Activated CD4-positive, CD25-positive, alpha-beta regulatory T cell treated with anti-CD3 and anti-CD28 coated beads, Interleukin-2, amount 50 U/mL, for 72 hours (primary cell): ENCODE measurements at places on chromosomes 6 and 20.

DNA sequence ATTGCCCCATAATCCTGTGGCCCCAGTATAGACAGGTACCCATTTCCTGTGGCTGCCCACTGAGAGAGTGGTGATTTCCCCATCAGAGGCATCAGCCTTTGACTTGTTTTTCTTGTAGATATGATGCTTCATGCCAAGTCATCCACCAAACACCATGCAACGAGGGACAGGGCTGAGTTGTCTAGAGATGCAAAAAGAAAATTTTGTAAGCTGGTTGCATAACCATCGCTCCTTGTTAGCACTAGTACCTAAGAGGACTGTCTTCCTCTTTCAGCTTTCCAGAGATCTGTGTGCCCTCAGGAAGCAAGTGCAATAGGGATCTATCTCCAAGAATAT, 166.8 kb downstream of the BCAS1 start:
- DNase-seq: no peak

DNA sequence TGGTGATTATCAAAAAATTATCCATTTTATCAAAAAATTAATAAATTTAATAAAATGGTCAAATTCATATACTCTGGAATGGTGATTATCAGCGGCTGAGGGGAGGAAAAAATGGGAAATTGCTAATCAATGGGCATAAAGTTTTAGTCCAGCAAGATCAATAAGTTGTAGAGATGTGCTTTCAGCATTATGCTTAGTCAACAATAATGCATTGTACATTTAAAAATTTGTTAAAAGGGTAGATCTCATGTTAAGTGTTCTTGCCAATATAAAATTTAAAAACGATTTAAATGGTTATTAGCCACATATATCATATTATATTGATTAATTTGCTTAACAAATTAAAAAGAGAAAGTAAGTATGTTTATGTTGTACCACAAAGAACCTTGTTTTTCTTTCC, 56.6 kb downstream of the HS3ST5 start:
- no peak for DNase-seq

DNA sequence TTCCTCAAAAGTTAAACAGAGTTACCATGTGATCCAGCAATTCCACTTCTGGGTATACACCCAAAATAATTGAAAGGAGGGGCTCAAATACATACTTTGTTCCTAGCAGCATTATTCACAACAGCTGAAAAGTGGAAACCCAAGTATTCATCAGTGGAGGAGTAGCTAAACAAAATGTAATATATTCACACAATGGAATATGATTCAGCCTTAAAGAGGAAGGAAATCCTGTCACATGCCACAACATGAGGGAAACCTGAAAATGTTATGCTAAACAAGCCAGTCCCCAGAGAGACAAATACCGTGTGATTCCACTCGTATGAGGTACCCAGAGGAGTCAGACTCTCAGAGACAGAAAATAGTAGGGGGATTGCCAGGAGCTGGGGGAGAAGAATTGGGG, 44.5 kb downstream of the PXDC1 start:
- no peak for DNase-seq

DNA sequence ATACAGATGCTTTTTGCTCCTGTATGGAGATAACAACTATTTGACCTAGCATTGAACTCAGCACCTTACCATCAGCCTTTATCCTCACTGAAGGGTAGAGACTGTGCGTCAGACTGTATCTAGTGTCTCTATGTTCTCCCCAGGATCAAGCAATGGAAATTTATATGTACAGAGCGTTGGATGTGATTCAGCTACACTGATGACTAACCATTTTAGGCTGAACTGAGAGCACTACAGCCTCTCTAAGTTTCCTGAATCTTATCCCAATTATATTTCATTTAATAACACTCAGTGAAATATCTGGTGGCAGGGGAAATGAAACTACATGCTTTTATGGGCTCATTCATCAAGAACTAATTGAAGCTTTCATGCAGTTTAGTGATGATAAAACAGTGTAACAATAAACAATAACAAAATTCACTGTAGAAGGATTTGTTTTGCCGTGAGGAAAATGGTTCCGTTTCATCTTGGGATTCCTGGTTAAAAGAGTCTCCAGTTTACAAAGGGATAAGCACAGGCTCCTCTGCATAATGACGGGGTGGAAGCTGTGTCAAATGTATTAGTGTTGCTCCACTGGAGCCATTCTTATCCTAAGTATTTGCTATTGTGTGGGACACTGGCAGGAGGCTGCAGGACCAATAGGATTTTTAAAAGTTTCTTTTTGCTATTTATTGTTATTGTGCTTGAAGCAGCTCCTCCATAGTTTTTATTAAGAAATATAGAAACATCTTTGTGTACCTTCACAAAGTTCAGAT, 567.6 kb upstream of the MMS22L start:
- DNase-seq: no peak

DNA sequence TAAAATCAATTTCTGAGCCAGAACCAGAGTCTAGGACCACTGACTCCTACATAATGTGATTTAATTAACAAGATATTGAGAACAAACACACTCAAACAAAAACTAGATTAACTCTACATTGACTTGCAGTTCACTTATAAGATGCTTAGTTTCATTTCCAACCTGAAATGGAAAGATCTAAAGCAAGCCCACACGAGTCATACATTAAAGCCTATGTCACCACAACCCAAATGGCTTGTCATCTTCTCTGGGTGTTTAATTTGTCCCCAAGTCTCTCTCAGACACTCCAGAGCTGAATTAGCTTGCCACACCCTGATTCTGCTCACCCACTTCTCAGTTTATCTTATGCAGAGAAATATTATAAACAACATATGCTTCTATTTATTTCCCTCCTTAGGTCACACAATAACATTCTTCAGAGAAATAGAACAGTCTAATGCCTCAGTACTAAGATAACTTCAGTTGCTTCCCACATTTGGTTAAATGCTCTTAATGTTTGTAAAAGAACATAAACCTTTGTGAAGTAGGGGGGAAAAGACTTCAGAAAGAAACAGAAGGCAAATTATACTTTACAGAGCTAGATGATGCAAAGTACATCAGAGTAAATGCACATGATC, 8.8 kb upstream of the FBXO30 start:
- no peak for DNase-seq

DNA sequence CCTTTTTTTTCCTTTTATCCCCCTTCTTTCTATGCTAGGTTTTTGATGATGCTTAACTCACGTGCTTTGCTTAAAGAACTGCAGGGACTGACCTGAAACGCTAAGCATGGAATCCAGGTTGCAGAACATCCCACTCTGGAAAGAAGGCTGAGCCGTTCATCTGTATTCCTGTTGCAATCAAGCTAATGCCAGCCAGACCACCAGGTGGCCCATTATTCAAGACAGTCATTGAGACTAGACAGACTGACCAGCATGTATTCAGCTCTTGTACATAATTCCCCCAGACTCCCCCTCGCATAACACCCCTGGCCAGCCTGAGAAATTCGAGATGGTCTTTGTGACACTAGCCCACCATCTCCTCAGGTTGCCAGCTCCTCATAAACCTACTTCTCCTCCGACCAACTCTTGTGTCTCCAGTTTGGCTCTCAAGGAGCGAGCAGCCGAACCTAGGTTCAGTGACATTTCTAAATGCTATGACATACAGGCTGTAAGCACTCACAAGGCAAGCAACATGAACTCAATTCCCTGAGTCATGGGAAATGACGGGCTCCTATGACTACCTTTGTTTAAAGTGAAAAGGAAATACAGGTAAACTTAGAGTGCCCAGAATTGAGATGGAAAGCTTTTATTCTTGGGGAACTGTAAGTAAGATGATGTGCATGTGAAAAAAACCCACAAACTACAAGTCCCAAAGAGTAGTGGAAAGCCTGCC, 309.3 kb upstream of the CDYL start:
- DNase-seq: no peak

DNA sequence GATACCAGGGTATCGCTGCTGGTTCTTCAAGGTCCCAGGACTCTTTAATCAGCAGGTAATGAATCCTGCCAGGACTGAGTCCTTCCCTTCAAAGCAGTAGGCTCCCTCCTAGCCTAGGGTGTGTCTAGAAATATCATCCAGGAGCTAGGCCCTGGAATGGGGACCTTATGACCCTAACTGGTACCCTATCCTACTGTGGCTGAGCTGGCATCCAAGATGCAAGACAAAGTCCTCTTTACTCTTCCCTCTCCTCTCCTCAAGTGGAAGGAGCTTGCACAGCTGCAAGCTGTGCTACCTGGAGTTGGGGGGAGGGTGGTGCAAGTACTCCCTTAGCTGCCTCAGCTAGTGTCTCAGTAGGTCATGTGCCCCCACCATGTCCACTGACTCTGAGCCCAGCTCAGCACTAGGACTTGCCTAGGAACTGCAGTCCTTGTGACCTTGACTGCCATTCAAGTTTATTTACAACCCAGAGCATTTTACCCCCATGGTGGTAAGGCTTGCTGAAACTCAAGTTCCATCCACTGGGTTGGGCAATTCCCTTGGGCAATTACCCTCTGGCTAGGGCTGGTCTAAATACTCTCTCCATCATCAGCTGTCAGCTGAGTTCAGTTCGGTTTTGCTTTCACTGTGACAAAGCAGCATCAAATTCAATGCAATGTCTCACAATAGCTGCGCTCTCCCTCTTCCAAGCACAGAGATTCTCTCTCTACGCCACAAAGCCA, 48.4 kb upstream of the TOP1 start:
- DNase-seq: no peak

DNA sequence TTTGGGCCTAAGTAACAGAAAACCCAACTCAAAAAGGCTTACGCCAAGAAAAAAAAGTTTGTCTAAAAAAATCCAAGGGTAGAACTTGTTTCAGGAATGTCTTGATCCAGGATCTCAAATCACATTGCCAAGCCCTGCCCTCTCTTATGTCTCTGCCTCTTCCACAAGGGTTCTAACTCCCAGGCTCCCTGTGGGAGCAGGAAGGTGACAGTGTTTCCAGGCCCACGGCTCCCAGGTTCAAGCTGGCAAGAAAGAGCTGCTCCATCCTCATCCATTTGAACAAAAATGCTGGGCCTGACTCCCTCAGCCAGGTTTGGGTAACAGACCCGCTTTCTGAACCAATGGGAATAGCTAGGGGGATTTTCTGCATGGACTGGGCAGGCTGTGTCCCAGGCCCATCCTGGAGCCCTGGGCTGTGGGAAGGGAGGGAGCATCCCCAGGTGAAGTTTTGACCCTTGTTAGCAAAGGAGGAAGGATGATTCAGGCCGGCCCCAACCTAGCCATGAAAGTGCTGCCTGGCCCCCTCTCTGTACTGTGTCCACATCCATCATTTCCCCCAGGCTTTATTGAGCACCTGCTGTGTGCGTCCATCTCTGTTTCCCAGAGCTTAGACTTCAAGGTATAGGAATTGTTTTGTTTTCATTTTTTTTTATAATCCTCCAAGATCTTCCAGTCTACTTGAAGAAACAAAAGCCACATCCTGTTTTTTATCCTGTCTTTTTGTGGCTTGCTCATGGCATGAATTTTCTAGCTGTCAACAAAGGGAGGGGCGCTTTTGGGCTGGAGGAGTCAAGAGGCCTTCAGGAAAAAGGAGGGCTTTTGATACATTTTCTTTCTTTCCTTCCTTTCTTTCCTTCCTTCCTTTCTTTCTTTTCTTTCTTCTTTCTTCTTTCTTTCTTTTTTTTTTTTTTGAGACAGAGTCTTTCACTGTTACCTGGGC, 159.8 kb downstream of the TFAP2C start:
- DNase-seq: no peak

- no peak for DNase-seq
These were observed 100.4 kb downstream of the CD83 start for GRCh38 chr6:14217728-14218518.

DNA sequence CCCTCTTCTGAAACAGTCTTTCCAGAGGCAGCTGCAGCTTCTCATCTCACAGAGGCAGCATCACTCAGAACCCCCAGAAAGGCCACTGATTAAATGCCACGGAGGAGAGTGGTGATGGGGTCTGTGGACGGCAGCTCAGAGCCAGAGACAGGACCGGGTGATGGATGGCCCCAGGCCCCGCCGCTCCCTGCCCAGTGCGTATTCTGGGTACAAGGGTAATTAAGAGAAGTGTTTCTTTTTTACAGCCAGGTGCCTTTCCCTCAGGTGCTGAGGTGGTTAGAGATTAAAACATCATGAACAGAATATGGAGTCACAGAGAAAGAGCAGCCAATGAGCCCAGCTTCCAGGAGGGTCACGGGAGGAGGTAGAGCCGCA, 434.5 kb downstream of the PREX1 start:
- DNase-seq: no peak

- DNase-seq: no peak
These were observed 52.6 kb downstream of the TCP11 start for GRCh38 chr6:35088281-35089215.

- DNase-seq: no peak
These were observed 9.0 kb upstream of the HDAC2 start for GRCh38 chr6:113979937-113980336.

DNA sequence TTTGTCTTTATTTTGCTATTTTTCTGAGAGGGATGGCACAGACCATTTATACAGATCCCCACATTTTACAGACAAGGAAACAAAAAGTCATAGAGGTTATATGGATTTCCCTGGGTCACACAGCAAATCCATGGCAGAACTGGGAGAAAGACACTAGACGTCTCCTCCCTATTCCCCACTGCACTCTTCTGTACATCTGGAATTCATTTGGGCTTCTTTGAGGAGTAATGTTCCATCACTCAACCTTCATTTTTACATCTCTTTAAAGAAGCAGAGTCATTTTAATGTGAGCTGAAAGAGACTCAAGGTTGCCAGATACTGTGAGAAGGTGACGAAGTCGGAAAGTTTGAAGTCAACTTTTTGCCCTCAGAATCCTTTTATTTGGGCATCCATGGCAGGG, 207.3 kb downstream of the OTOR start:
- no peak for DNase-seq

DNA sequence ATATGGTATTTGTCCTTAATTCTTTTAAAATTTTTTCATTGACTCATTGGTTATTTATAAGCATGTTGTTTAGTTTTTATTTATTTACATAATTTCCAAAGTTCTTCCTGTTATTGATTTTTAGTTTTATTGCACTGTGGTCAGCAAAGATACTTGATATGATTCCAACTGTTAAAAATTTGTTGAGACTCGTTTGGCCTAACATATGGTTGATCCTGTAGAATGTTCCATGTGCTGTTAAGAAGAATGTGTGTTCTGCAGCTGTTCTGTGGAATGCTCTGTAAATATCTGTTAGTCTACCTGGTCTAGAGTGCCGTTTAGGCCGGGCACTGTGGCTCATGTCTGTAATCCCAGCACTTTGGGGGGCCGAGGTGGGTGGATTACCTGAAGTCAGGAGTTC, 197.7 kb downstream of the CD109 start:
- no peak for DNase-seq

GRCh38 chr20:31740208-31740607, 1.1 kb downstream of the TPX2 start:
- DNase-seq: no peak

- DNase-seq: no peak
These were observed 116.4 kb upstream of the RIPOR2 start for GRCh38 chr6:25052181-25052580.

DNA sequence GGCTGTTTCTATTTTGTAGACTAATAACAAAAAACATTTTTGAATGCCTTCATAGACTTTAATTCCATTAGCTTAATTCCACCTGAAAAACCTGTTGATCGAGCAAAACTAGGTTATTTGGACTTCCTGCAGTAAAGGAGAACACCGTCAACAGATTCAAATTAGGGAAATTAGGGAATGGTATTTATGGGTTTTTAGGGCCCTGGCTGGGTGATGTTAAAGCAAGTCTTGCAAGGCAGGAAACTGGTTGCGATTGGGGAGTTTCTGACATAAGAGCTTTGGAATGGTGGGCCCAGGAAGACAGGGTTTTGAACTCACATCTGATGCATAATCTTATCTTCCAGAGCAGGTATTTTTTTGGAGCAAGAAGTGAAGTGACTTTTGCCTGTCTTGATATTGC, 40.1 kb upstream of the TFAP2C start:
- no peak for DNase-seq

- no peak for DNase-seq
These were observed 759 bp downstream of the CRISP3 start for GRCh38 chr6:49743429-49743828.
